ENCODE measurements at places on chromosomes 4 and X.

- peak; percentile 21 for DNase-seq
Observed at GRCh38 chr4:120718979-120719566, 203.5 kb downstream of the PRDM5 start.

DNA sequence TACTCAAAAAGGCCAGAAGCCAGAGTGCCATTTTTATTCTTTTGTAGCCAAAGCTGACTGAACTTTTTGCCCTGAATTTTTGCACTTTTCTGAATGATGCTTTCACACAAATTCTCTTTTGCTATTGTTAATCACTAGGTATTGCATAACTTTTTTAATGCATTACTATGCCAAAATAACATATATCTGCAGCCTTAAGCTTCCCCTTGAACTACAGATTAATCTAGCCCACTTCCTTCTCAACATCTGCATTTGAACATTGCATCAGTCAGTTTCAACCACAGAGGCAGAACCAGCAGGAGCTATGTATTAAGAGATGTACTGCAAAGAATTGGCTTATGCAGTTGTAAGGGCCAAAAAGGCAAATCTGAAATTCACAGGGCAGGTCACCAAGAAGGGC, 197.6 kb upstream of the GYPA start:
- DNase-seq, result no peak

DNA sequence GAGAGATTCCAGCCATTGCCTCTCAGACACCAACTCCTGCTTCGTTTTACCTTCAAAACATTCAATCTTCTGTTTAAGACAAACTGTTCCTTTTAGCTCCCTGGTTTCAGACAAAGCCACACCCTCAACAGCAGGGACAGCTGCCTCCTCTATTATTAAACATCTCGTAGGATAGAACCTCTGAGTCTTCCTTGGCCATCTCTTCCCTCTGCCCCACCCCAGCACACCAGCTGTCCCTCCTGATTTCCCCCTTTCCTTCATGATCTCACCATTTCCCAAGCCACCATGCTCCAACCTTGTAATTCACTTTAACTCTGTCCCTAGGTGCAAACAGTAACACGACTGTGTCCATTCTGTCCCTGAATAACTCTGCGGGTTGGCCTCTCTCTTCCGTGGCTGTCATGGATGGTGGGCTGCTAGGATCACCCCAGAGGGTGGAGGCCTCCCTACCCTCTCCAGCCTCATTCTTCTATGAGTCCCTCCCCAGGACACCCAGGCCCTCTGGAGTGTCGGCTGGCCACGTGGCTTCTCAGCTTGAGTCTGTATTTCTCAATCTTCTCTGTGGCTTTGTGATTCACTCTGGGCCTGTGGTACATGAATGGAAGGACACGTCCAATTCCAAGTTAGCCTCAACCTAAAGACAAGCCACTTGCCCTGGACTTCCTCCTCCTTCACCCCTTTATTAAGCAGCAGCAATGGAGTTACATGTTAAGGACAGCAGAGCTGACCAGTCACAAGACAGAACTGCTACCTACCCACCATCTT, 349.9 kb downstream of the FBXW7 start:
- no peak for DNase-seq

GRCh38 chrX:9530848-9531274, 66.0 kb downstream of the TBL1X start:
- peak; percentile 78 for DNase-seq

Measured in GM04503 (cell line).